ENCODE measurements at places on chromosomes 1 and 21. TPM values are rescaled to one million over a fixed set of nuclear protein-coding genes. Genes with fewer than 3 reads are reported as not detected.
A peak's percentile ranks its signal among the peaks of the same experiment; 100 is the strongest.

Gene APCS
- total RNA-seq: not detected

Gene CELA2A
- total RNA-seq: not detected

Gene MAST2
- total RNA-seq: 59.6 TPM

Gene ZYG11A
- total RNA-seq: not detected

GRCh38 chr1:228743405-228743804 lies 8.1 kb downstream of the RHOU start:
- no peak for DNase-seq

DNA sequence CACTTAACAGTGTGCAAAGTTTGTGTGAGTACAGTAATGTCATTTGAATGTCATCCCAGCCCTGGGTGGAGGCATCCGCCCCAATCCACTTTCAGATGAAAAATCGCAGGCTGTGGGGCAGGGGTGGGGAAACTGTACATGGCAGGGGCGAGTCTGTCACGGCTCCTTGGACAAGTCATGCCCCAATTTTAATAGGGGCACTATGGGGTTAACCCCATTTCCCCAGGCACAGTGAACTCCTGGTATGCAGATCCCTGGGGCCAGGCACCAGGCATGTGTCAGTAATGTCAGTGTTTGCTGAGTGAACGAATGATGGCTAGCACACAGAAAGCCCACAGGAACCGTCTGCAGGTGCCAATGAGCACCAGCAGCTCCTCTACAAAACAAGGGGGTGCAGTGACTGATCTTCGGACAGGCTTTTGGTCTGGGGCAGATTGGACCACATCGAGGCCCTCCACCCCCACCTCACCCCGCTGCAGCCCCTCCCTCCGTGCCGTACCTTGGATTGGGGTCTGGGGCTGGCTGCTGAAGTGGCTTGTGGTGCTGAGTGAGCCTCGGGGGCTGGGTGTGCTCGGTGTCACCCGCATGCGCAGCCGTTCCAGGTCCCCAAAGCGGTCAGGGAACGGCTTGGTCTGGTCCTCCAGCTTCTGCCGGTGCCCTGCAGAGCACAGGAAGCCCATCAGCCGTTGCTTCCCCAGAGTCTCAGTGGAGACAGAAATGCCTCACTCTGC lies 23.2 kb downstream of the RUNX3 start:
- DNase-seq: no peak

DNA sequence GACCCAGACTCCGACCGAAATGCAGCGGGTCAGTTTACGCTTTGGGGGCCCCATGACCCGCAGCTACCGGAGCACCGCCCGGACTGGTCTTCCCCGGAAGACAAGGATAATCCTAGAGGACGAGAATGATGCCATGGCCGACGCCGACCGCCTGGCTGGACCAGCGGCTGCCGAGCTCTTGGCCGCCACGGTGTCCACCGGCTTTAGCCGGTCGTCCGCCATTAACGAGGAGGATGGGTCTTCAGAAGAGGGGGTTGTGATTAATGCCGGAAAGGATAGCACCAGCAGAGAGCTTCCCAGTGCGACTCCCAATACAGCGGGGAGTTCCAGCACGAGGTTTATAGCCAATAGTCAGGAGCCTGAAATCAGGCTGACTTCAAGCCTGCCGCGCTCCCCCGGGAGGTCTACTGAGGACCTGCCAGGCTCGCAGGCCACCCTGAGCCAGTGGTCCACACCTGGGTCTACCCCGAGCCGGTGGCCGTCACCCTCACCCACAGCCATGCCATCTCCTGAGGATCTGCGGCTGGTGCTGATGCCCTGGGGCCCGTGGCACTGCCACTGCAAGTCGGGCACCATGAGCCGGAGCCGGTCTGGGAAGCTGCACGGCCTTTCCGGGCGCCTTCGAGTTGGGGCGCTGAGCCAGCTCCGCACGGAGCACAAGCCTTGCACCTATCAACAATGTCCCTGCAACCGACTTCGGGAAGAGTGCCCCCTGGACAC lies 534 bp downstream of the C1orf56 start:
- no peak for DNase-seq

- no peak for DNase-seq
These were observed 123.3 kb upstream of the IFFO2 start for GRCh38 chr1:19079541-19080472.

DNA sequence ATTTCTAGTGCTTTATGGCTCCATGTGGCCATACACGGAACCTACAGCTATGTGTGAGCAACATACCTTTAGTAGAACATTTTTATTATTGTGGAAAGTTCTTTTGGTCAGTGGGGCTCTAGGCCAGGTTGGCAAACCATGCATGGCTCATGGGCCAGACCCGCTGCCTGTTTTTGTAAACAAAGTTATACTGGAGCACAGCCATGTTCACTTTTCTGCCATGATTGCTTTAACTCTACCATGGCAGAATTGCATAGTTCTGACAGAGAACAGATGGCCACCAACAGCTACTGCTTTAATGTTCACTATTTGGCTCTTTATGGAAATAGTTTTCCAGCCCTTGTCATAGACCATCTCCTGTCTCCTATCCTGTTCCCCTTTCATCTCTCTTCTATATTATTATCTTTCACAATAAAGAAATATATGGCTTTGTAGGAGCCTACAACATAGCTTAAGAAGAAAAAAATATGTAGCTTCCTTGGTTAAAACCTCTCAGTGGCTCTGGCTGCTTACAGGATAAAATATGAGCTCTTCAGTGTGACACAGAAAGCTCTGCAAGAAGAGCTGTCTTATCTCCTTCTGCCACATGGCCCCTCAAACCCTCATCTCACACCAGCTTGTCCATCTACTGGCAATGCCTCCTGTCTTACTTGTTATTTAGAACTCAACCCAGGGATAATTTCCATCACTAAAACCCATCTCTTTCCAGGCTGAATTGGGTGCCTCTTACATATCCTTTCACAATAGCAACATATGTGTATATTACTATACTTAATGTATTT lies 54.6 kb upstream of the RWDD3 start:
- no peak for DNase-seq

DNA sequence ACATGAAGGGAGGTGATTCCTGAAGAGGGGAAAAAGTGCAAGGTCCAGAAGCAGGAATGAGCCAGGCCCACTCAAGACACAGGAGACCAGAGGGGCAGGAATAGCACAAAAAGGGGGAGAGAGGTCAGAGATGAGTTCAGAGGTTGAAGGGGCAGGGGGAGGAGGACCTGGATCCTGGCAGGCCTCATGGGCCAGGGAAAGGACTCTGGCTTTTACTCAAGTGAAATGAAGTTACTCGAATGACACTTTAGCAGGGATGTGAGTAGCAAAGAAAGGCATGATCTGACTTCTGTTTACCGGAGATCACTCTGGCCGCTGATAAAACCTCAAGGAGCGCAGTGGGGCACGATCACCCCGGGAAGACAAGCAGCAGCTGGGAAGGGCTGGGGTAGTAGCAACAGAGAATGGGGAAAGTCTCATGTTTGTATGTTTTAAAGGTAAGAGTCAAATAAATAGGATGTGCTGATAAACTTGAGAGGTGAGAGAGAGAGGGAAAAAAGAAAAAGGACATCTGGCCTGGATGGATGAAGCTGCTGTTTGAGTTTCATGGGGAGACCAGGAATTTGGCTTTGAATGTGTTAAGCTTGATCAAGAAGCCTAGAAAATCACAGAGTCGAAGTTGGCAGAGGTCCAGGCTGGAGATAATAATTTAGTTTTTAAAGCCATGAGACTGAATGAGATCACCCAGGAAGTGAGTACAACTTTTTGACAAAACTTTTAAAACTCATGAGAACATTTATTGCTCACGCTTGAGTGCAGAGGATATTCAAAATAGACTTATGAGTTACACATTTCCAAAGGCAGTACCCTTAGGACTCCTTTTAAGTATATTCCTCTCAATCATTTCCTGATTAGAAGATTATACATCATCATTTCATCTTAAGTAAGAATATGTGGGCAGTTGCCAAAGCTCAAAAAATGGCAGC lies 156.0 kb downstream of the RERE start:
- DNase-seq: no peak

- no peak for DNase-seq
These were observed 45.4 kb downstream of the LCA5L start for GRCh38 chr21:39400173-39400572.

DNA sequence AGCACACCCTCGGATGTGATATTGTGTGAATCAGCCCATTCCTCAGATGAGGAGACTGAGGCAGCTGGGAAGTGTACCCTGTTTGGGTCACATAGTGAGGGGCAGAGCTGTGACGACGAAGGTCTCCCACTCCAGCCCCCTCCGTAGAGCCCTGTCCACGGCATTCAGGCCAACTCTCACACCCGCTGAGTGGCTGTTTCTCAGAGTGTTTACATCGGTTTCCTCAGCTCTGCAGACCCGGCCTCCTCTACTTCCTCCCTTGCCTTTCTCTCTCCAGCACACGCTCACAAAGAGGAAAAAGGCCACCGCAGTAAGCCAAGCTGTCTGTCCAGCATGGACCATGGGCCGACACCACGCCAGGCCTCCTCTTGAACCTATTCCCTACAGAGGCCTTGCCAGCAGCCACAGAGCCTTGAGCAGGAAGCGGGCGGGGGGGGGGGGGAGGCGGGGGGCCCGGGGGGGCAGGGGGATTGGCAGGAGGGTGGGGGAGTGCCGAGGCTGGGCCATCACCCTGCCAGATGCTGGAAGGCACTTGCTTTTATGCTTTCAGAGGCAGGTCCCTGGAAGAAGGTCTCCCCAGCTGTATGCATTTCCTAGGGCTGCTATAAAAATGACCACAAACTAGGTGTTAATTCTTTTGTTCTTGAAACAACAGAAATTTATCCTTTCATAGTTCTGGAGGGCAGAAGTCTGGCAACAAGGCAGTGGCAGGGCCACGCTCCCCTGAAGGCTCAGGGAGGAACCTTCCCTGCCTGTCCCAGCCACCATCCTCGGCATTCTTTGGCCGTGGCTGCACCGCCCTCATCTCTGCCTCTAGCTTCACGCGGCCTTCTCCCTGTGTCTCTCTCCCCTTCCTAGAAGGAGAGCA lies 178.4 kb downstream of the PSMG1 start:
- peak; percentile 31 for DNase-seq
